CD4-positive, alpha-beta T cell (primary cell): ENCODE measurements at places on chromosomes 11 and 22. TPM values are rescaled to one million over a fixed set of nuclear protein-coding genes. Genes with fewer than 3 reads are reported as not detected.

CLDN5 gene
- not detected for total RNA-seq

GRCh38 chr11:130203766-130204702, 44.5 kb downstream of the ST14 start:
- DNase-seq, result no peak

- no peak for DNase-seq
These were observed 17.4 kb downstream of the CABIN1 start for GRCh38 chr22:24028533-24028932.

- DNase-seq, result no peak
These were observed 11.5 kb downstream of the SERPIND1 start for GRCh38 chr22:20785415-20785814.
